Stimulated activated CD8-positive, alpha-beta memory T cell treated with anti-CD3 and anti-CD28 coated beads, Interleukin-15, amount 100 ng/mL, for 4 hours (primary cell): ENCODE measurements at places on chromosomes 13 and 19.

- DNase-seq, result no peak
Observed at GRCh38 chr19:30054210-30054609, 112.2 kb downstream of the URI1 start.

DNA sequence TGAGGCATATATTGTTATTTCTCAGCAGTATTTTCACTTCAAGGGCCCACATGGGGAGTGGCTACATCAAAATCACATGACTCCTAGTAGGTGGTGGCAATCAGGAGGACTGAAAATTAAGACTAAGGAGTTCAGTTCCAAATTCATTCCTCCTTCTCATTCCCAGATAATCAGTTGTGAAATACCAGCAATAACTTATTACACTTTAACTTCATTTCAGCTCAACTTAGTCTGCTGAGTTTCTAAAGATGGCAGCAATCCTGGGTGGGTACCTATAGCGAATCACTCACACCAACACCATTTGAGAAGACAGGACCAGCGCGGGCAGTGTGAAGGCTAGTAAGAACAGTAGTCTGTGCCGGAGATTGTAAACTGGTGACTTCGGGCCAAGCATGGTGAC is 63.9 kb upstream of the SLC10A2 start:
- DNase-seq, result no peak

DNA sequence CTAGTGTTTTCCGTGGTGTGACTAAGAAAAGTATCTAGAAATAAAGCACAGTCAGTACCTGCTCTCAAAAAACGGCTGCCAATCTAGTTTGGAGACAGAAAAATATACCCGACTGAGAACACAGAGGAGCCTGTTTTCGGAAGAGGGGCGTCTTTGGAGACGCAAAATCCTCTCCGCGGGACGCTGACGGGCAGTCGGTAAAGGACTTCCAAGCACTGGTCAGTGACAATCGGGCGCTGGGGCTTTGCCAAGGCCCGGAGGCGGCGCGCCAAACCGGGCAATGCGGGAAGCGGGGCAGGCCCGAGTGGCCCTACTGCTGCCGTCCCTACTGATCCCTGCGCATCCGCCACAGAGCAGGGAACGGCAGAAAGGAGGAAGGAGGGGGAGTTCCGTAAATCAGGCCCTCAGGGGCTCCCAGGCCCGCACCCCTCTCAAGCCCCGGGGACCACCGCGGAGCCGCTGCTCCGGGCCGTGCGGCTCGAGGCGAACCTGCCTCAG is 588 bp upstream of the DPY19L3 start:
- no peak for DNase-seq

GRCh38 chr13:101516262-101516661 is 63.8 kb downstream of the ITGBL1 start:
- no peak for DNase-seq

DNA sequence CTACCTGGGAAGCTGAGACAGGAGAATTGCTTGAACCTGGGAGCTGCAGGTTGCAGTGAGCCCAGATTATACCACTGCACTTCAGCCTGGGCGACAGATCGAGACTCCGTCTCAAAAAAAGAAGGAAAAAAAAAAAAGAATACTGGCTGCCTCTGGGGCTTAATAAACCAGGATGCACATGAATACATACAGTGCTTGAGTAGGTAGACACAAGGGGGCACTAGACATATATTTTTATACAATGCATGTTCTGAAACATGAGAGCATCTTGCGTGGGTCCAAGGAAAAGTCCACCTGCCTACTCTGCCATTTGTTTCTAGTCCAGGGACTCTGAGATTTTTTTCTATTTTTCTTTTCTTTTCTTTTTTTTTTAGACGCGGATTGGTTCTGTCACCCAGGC is 31.2 kb downstream of the KEAP1 start:
- no peak for DNase-seq

DNA sequence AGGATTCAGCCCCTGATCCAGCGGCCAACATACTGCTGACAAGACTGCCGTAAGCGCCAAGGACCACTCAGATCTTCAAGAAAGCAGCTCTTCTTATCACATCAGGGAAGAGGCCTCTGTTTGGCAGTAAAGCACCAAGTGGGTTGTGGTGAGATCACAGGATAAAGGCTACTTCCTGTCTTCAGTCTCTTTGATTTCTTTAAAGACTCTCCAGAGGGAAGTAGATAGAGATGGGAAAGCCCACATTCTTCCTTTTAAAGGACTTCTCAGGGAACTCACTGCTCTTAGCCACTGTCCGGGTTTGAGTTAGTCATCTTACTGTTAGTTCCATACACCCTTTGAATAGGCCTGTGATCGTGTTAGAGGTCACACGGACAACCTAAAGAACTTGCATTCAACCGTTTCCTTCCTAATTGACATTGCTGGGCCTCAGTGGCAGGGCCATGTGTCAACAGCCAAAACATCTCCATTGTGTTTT is 47.2 kb upstream of the POMP start:
- DNase-seq, result no peak

DNA sequence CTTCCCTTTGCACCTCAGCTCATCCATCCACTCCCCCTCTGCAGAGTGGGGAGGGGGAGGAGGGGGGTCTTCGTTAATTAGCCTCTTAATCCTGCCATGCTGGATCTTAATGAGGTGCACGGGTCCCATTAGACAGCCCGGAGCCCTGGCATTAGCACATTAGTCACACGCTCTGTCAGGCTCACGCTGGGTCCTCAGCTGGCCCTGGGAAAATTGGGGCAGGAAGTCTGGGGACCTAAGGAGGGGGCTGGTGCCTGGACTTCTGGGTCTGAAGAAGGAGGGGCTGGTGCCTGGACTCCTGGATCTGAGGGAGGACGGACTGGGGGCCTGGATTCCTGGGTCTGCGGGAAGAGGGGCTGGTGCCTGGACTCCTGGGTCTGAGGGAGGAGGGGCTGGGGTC is 444 bp upstream of the NCCRP1 start:
- no peak for DNase-seq

GRCh38 chr13:32682740-32683139 is 96.5 kb downstream of the PDS5B start:
- no peak for DNase-seq

DNA sequence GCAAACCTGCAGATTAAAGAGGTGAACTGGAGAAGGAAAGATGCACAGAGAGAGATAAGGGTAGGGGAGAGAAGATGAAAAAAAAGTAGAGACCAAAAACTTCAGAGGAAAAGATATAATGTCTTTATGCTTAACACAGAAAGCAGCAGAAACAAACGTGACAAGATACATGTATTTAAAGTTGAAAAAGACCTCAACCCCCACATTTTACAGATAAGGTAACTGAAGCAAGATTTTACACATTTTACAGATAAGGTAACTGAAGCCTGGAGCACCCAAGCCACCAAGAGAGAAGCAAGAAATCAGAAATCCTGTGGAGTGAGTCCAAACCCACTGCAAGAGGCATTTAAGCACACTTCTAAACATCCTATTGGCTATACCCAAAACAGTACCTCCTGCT is 185.3 kb downstream of the TBC1D4 start:
- DNase-seq, result no peak

GRCh38 chr13:91153372-91153771 is 194.1 kb upstream of the MIR17HG start:
- DNase-seq, result no peak

- DNase-seq, result no peak
Observed at GRCh38 chr13:108752276-108752675, 122.9 kb downstream of the MYO16 start.

GRCh38 chr19:42657556-42657955 is 62.8 kb upstream of the CEACAM8 start:
- no peak for DNase-seq

DNA sequence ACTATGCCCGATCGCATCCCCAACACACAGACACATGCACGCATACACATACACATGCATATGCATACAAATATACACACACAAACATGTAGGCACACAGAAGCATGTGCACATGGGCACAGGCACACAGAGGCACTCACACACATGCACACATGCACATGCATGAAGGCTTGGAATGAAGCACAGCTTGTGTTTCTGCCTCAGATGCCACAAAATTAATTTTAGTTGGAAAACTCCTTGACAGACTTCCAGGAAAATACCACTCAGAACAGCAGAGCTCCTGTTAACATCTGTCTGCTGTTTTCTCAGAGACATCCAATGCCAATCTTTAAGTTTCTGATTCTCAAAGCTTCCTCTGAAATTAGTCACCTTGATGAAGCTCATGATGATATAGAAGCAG is 532.7 kb downstream of the RFC3 start:
- DNase-seq, result no peak

DNA sequence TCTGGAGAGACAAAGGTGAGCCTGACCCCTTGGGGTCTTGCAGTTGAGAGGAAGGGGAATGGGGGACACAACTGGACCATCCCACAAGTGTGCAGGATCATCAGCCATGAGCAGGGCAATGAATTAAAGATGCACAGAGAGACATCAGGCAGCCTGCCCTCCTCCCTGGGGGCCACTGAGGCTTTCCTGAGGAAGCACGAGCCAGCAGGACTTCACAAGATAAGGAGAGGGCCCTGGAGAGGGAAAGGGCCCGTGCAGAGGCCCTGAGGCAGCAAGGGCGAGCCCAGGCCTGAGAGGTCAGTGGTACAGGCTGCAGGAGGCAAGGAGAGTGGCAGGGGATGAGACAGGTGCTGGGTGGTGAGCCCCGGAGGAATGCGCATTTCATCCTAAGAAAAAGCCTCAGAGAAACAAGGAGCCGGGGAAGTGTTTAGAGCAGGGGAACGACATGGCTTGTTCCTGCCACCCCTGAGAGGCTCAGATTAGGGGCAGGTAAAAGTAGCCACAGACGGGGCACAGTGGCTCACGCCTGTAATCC is 9.0 kb upstream of the PRKD2 start:
- DNase-seq, result no peak

GRCh38 chr19:343941-344624 is 513 bp downstream of the MIER2 start:
- no peak for DNase-seq

- no peak for DNase-seq
Observed at GRCh38 chr19:44723299-44723951, 24.5 kb downstream of the CEACAM16 start.

- DNase-seq, result no peak
Observed at GRCh38 chr13:87089391-87089790, 581.8 kb upstream of the SLITRK5 start.

DNA sequence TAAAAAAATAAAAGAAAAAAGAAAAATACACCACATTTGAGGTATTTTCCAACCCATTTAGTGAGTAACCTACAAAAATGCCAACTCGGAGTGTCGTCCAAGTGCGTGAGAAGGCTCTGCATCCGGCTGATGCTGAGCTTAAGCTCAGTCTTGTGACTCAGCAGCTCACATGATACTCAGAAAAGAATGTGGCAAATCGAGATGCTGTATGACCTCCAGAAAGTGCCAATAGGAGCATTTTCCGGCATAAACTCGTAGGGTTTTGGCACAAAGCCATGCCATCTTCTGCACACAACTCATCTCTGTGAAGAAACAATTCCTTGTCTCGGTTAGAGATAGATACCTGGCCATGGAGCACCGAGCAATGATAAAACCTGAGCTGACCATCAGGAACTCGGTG is 58.5 kb downstream of the TRPM4 start:
- DNase-seq, result no peak

DNA sequence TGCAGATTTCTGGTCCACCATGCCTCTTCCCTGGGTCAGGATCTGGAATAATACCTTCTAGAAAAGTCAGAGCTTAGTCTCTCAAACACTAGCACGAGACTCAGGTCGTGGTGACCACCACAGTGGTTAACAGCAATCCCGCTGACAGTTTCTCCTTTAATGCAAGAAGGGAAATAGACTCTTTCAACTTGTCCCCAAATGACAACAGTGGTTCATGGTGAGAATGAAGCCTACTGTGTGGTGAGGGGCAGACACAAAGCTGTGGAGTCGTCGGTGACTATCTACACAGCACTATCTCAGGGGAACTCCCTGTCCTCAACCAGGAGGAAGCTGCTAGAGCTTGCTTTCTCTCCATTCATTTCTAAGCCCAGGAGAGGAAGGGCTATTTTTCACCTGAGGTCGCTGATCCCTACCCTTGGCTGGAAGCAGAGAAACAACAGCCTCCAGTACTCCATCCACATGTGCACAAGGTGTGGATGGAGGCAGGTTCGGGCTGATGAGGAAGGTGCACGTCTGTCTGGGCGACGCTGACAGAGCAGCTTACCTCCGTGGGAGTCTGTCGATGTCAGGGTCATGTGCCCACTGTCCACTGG is 72.4 kb downstream of the STK24 start:
- DNase-seq, result no peak

DNA sequence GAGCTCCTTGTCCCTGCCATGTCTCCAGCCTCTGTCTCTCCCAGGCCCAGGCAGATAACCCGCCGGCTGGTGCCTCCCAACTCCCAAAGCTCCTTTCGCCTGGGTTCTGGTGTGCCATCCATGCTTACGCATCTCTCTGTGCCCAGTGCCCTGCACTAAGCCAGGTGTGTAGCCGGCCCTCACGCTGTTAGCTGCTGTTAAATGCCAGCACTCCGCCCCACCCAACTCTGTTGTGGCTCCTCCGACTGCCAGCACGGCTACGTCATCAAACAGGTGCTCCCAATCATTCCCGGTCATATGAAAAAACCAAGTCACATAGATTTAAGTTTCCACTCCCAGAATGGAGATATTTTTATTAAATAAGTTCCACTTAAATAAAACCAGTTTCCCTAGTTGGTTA is 7.0 kb upstream of the HSPH1 start:
- DNase-seq, result no peak

GRCh38 chr13:67664502-67664901 is 434.4 kb upstream of the PCDH9 start:
- DNase-seq, result no peak

GRCh38 chr19:2170219-2170618 is 6.5 kb downstream of the DOT1L start:
- DNase-seq, result no peak

DNA sequence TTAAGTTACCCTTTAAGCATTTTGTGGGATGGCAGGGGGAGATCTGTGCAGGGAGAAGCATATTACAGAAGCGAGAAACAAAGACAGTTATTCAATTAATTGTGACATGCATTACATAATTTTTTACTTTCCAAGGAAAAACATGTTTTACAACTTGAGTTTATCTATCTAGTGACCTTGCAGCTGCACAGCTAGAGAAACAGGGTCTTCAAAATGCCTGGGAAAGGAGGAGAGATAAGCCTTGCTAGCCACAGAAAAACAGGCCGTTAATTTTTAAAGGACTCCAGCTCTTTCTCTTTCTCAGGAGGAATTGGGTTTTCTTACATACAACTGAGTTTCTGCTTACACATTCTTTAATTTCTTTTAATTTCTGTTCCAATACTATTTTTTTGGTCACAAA is 14.8 kb upstream of the ZNF431 start:
- no peak for DNase-seq

DNA sequence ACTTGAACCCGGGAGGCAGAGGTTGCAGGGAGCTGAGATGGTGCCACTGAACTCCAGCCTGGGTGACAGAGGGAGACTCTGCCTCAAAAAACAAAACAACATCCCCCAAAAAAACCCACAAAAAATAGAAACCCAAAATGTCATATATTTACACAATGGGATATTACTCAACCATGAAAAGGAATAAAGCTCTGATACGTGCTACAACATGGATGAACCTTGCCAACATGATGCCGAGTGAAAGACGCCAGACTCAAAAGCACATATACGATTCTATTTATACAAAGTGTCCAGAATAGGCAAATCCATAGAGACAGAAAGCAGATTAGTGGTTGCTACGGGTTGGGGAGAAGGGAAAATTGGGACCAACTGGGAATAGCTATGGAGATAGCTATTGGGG is 2.1 kb upstream of the TPRX1 start:
- DNase-seq, result no peak

GRCh38 chr19:8484331-8484894 is 18.0 kb downstream of the PRAM1 start:
- no peak for DNase-seq
